ENCODE measurements at places on chromosomes 12 and 14.

- no peak for DNase-seq
Measured at GRCh38 chr12:41917938-41918341, 226.7 kb downstream of the GXYLT1 start.

DNA sequence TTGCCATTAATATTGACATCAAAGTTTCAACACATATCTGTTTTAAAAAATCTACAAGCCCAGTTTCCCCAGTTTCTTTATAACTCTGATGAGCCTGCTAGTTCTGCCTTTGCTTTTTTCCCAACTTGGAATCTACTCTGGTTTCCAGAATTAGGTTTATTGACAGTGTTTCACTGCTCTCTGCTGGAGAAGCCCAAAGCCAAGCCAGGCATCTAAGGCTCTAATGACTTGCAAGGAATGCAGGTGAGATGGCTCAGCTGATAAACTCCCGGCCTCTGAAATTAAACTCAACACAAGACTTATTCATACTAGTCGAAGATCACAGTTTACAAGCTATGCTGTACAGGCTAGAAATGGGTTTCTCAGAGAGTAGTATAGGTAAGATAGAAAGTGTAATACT, 54.3 kb downstream of the HMGA2 start:
- DNase-seq = no peak

- no peak for DNase-seq
Measured at GRCh38 chr14:105840266-105841021, 314.1 kb downstream of the TMEM121 start.

DNA sequence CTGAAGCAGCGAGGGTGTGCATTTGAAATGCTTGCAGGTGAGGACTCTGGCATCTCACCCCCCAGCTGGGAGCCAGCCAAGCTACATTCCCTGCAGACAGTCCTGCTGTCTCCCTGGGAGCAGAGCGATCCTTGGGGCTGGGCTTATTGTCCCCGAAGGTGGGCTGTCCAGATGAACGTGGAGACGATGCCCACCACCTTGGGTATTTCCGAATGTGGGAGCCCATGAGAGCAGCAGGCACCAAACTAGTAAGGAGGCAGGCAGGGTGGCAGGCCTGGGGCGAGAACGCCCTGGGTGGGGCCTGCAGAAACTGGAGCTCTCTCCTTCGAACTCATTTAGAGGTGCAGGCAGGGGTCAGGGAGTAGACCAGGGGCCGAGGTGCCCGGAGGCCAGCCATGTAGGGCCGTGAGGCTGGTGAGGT, 18.5 kb downstream of the ZBTB42 start:
- DNase-seq = no peak

GRCh38 chr14:101590062-101590461, 28.8 kb downstream of the DIO3 start:
- no peak for DNase-seq

- no peak for DNase-seq
Measured at GRCh38 chr14:67385618-67386017, 25.5 kb downstream of the EIF2S1 start.

GRCh38 chr12:86233126-86233525, 23.1 kb downstream of the MGAT4C start:
- no peak for DNase-seq

DNA sequence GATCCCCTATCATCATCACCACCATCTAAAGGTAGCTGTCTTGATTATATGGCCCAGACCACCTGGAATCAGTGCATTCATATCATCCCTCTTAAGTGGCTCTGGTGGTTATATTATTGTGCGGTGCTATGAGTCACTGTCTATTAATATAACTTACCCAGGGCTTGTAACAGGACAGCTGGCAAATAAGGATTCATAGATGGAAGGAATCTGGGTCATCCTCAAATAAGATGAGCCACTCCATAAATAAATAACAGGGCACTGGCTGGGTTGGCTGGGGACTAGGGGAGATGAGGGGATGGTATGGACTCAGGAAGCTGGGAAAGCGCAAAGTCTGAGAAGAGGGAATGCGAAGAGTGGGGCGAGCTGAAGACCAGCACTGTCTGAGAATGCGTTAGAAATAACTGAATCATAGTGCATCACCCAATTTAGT, 216.1 kb downstream of the NUAK1 start:
- no peak for DNase-seq

GRCh38 chr14:70048313-70048654, 140.5 kb downstream of the SLC8A3 start:
- DNase-seq = no peak

DNA sequence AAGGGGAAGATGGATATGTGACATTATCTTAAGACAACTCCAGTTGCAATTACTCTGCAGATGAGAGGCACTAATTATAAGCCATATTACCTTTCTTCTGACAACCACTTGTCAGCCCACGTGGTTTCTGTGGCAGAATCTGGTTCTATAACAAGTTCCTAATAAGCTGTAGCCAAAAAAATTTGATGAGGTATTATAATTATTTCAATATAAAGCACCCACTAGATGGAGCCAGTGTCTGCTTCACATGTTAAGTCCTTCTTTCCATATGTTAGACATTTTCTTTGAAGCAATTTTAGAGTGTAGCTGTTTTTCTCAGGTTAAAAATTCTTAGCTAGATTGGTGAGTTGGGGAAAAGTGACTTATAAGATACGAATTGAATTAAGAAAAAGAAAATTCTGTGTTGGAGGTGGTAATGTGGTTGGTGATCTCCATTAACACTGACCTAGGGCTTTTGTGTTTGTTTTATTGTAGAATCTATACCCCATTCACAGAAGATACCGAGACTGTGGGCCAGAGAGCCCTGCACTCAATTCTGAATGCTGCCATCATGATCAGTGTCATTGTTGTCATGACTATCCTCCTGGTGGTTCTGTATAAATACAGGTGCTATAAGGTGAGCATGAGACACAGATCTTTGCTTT, 36.9 kb downstream of the PSEN1 start:
- peak; percentile 36 for DNase-seq

GRCh38 chr14:97359341-97359740, 562.2 kb downstream of the VRK1 start:
- DNase-seq = no peak

DNA sequence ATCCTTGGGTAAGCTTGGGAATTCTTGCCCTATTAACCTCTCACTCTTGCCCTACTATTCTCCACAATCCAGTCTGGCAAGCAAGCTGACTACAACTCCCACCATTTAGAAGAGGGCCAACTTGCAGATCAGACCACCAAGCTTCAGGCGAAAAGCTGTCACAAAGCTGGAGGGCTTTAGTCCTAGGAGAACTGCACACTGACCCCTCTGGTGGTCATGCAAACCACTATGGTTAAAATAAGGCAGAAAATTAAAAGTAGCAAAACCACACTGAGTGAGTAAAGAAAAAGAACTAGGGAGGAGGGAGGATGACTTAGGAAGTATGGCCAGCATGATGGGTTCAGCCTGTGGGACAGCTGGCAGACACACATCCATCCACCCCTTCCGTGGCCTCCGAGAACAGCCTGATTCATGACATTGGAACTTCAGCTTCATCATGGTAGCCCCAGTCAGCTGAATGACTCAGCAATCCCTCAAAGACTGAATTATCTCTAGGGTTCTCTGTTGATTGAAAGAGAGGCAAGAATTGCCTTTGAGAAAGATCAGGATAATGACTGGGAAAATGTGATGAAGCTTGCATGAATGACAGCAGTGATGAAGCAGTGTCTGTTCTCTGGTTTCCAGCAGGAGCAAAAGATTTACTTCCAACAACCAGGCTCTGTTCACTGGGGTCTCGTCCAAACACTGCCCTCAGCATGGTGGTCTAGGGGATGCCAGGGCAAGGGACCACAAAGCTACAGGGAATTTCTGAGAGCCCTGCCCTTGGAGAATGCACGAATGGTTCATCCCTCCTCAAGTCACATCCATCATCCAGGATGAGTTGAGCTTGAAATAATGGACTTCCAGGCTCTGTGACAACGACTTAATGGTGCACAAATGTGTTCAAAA, 24.4 kb downstream of the PITPNM2 start:
- no peak for DNase-seq

DNA sequence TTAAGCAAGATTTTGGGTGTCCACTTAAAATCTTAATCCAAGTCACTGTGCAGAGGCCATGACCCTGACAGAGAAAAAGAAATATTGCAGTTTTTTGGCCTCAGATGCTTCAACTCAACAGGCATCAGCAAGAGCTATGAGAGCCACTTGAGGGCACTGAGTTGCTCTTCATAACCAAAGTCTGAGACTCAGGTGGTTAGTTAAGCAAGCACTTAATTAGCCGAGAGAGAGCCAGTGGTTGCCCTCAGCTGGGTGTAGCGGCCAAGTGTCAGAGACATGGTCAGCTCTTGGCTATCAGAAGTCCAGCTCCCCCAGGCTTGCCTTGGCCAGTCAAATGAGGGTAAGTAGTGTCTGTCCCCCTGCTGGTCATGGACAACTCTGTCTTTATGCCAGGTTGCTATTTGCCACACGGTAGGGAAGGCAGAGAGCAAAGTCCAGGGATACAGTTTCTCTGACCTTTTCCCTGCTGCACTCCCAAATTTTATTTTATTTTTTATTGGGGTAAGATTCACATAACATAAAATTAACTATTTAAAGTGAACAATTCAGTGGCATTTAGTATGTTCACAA, 9.0 kb upstream of the KRT71 start:
- DNase-seq = no peak

DNA sequence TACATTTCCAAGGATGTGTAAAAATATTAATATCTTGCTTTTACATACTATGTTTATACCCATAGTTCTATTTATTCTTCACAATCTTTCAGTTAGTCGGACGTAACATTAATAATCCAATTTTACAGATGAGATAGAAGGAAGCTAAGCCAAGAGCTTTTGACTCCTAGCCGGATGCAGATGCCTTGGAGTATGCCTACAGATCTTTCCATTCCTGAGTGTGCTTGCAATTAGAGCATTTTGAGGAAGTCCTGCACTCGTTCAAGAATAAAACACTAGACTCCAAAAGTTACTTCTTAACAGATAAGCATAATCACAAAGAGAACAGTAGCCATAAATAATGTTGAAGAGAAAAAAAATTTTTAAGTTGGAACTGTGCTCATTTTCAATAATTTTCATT, 337.6 kb upstream of the CLEC14A start:
- DNase-seq = no peak

DNA sequence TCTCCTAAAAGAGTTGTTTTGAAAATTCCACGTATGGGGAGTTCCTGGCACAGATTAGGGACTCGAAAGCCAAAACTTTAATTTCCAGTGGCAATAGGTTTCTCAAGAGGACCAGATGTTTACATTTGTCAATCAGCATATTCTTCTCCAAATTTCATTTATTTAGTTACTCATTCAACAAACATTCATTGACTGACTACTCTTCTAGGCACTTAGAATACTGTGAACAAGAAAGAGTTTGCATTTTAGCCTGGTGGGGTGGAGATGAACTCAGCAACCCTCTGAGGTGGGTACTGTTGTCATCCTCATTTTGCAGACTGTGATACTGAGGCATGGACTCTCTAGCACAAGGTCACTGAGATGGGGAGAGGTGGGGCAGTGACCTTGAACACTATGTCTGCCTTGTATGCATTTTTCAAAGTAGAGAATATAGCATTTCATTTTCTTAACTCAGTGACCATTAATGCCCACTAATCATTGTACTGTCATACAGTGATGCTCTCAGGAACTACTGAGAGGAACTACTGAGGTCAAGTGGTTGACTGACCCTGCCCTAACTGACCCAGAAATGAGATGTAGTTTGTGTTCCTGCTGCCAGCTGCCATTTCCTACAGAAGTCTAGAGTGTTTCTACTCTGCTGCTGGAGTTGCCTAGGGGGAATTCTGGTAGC, 2.2 kb downstream of the L3HYPDH start:
- DNase-seq = no peak

GRCh38 chr14:102493585-102493984, 16.0 kb downstream of the ANKRD9 start:
- no peak for DNase-seq

- no peak for DNase-seq
Measured at GRCh38 chr12:106648736-106649135, 65.9 kb downstream of the RFX4 start.

- no peak for DNase-seq
Measured at GRCh38 chr14:89543425-89543790, 126.4 kb upstream of the FOXN3 start.

DNA sequence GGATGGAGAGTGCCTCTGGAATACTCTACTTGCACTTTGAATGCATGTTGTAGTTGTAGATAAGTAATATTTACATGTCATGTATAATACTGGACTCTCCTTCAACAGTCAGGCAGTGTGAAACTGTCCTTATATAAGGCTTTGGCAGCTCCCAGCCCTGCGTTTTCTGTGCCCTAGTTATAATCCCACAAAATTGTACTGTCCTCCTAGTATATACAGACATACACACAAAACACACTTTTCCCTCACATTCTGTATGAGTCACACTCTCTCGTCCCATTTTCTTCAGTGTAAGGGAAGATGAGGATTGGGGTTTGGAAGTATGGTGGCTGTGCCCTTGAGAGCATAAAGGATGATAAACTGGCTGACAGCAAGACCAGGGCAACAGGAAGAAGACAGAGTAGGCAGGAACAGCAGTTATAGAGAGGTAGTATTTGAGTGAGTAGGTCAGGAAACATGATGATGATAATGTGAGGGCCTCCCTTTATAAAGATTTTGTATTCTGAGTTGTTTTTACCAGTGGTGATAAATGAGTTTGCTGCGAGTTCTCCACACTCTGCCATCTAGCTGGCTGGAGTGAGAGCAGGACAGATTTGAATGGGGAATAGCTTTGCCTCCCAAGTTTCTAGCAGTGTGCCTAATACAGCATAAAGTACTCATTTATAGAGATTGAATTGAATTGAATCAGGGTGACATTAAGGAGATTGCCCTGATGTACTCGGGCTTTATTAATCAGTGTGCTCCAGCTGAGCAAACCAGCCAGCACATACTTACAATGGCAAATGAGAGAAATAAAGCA, 5.0 kb downstream of the CREBL2 start:
- DNase-seq = no peak

- DNase-seq = no peak
Measured at GRCh38 chr12:87981495-87981894, 47.7 kb downstream of the C12orf50 start.

- no peak for DNase-seq
Measured at GRCh38 chr12:109455706-109456105, 21.4 kb downstream of the KCTD10 start.

- no peak for DNase-seq
Measured at GRCh38 chr14:51360592-51360991, 120.5 kb downstream of the TMX1 start.

- DNase-seq = no peak
Measured at GRCh38 chr14:33631021-33631420, 319.9 kb downstream of the EGLN3 start.

DNA sequence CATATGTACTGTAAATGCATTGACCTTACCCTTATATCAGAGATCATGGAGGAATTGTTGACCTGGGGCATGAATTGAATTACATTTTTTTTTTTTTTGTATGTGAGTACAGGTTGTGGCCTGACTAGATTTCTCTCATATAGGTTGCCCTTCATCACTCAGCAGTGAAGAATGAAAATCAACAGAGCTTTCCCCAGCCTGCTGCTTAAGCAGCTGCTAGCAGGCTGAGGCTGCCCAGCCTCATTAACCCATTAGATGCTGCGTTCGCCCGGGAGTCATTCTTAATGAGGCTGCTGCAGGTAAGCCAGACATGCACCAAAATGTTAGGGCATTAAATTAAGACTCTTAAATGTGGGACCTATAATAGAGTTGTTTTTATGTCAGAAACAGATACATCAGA, 236.0 kb downstream of the ETNK1 start:
- no peak for DNase-seq

GRCh38 chr12:104354868-104355570, 51.5 kb downstream of the EID3 start:
- no peak for DNase-seq

All from CD4-positive, alpha-beta T cell treated with Interleukin-21 for 1 hour (primary cell).